ENCODE measurements at places on chromosomes 6 and 20.

GRCh38 chr20:43386878-43387277 lies 70.8 kb upstream of the SRSF6 start:
- DNase-seq = no peak

GRCh38 chr6:17600527-17601385 lies 654 bp downstream of the FAM8A1 start:
- peak; percentile 52 for DNase-seq

DNA sequence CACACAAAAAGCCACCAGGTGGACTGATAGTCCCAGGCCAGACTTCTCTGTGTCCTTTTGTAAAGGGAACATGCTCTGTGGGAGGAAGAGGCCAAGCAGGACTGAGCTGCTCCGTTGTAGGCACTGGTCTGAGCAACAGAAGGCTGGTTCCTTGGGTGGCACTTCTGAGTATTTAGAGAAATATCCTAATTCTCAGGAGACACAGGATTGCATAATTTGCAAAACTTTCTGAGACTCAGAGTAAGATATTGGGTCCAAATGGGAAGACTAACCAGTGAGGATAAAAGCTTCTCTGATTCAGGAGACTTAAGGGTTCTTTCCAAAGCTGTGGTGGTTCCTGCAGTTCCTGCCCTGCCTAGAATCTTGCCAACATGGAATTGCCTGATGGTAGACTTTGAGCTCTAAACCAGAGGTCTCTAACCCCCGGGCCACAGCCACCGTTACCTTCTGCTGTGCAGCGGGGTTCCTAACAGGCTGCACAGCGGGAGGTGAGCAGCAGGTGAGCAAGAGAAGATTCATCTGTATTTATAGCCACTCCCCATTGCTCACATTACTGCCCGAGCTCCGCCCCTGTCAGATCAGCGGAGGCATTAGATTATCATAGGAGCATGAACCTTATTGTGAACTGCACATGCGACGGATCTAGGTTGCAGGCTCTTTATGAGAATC lies 107.0 kb downstream of the OLIG3 start:
- no peak for DNase-seq

DNA sequence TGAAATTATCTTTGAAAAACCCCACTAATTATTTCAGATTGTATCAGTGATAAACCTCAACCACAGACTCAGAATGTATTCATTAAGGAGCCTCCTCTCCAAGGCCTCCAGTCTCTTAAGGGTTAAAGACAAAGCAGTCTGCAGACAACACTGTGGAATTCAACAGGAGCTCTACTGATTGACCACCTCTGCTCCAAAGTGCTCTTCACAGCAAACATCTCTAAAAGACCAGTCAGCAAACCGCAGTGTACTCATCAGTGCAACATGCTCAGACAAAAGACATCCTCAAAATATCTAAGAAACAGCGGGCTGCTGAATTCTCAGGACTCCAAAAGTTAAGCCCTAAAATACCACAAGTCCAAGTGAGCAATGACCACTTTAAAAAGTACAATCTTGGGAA lies 42.0 kb downstream of the UQCC1 start:
- DNase-seq = no peak

DNA sequence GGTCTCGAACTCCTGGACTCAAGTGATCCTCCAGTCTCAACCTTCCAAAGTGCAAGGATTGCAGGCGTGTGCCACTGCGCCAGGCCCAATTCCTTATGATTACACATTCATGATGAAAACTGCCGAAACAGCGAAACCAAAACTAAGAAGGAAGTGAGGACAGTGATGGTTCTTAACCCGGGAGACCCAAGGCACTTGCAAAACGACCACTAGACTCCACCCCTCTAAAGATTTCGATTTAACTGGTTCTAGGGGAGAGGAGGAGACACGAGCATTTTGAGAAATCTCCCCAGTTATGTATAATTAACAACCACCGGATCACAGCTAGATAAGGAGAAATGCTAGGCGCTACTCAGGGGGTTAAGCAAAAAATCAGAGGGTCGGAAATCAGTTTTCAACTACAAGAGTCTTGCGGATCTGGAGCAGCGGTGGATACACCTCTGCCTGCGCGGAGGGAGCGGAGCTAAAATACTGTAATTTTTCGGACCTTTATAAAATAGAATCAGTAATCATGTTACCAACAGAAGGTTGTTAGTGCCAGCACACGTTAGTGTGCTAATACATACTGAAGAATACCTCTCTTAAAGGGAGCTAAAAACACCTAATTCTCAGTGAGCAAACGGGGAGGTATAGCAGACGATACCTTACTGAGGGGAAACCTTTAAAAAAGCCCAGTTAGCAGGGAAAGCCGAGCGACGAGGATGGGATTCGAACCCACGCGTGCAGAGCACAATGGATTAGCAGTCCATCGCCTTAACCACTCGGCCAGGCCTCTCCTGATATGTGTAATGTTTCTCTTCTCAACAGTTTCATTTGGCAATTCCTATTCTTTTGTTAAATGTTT lies 60.0 kb upstream of the BTN3A2 start:
- DNase-seq = peak; percentile 78

- no peak for DNase-seq
Measured at GRCh38 chr6:7640607-7641577, 50.9 kb downstream of the SNRNP48 start.

DNA sequence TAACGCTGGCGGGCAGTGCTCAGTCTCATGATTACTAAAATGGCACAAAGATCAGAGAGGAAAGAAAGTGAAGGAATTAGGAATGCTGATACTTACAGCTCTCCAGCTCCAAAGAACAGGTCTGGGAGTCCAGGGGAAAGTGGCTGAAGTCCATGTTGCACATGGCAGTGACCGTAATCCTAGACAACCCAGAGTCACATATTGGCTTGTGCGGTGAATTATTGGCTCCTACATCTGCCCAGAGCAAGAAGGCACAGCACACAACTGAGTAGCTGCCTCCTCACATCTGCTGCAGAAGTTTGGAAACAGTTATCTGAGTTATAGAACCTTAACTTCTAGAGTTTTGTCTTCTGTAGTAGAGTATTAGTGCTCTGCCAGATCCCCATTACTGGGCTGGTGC lies 47.2 kb downstream of the GABRR2 start:
- DNase-seq = no peak

DNA sequence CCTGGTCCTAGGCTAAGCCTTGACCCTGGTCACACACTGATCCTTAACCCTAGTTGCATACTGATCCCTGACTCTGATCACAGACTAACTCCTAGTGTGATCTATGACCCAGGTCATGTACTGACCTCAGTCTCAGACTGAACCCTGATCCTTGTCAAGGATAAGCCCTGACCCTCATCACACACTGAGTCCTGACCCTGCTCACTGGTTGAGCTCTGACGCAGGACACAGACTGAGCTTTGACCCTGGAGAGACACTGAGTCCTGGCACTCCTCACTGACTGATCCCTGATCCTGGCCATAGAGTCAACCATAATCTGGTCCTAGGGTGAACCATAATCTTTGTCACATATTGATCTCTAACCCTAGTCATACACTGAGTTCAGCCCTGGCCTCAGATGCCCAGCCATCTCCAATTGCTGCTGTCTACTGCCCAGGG lies 37.9 kb downstream of the KCNB1 start:
- no peak for DNase-seq

GRCh38 chr6:88361298-88361697 lies 195.2 kb upstream of the CNR1 start:
- DNase-seq = no peak

DNA sequence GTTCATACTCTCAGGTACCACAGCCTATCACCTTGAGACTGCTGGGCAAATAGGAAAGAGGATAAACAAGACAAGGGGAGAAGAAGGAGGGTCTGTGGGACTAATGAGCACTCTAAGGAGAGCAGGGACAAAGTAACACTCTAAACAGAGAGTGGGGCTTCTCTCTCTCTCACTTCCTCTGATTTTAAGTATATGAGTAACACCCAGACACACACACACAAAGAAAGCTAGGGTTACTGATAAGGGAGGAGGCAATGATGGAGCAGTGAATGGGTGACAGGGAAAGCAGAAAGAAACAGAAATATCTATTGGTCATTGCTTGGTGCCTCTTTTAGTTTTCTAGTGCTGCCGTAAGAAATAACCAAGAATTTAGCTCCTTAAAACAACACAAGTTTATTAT lies 96.2 kb upstream of the RNF217 start:
- DNase-seq = no peak

- no peak for DNase-seq
Measured at GRCh38 chr6:157223511-157223910, 99.8 kb downstream of the TMEM242 start.

- DNase-seq = no peak
Measured at GRCh38 chr6:30830438-30830837, 53.9 kb upstream of the DDR1 start.

DNA sequence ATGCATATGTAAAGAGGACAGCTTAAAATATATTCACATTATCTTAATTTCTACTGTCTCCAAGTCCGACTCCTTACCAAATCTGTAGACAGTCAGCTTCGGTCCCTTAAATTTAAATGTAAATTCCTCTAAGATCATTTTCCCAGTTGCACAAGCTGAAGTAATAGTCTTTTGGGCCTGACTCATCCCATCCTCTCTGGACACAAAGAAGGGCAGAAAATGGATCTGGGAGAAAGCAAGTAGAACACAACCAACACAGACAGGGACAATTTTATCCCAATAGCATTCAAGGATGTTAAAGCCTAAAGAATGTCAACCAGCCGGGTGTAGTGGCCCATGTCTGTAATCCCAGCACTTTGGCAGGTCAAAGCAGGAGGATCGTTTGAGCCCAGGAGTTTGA lies 228.3 kb downstream of the ARHGAP18 start:
- no peak for DNase-seq

DNA sequence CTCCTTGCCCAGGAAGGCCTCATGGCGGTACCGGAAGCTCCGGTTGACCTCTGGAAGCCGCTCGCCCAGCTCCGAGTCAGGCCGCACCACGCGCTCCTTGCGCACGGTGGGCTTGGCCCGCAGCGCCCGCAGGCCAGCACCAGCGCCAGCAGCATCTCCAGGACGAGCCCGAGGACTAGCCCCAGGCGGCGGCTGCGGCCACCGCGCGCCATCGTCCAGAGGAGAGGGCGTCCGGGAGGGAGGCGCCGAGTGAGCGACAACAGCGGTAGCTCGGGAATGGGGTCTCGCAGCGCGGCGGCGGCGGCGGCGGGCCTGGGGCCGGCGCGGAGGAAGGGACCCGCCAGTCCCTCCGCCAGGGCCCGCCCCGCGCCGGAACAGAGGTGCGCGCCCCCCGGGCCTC lies 27.6 kb upstream of the CGA start:
- no peak for DNase-seq

GRCh38 chr6:163815796-163816195 lies 401.3 kb downstream of the QKI start:
- no peak for DNase-seq

Measured in activated CD4-positive, alpha-beta T cell treated with anti-CD3 and anti-CD28 coated beads, Interleukin-2, amount 50 U/mL, for 48 hours (primary cell).